Stimulated activated CD4-positive, alpha-beta T cell treated with anti-CD3 and anti-CD28 coated beads, TNF-alpha, amount 100 ng/mL, for 48 hours (primary cell): ENCODE measurements at places on chromosomes 13 and 19.

GRCh38 chr19:48094129-48094854 lies 16.3 kb downstream of the PLA2G4C start:
- DNase-seq = no peak

- DNase-seq = no peak
Observed at GRCh38 chr13:57632276-57633140, 964 bp downstream of the PCDH17 start.

- no peak for DNase-seq
Observed at GRCh38 chr19:46081928-46082727, 41.3 kb upstream of the IGFL4 start.

DNA sequence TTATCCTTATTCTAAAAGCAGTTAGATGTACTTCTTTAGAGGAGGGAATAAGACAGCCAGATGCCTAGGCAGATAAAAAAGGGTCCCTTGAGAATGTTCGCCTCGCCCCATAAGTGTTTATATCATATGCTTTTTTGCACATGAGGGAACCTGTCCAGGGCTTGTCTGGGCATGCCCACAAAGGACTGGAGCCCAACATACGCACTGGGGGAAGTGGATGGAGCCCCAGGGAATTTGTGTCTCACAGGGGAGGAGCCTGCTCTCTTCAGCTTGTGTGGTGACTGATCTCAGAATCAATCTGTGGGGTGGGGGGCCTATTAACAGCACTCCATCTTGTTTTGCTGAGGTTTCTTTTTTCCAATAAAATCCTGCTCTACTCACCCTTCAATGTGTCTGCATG lies 22.6 kb downstream of the MED4 start:
- no peak for DNase-seq

GRCh38 chr13:97506511-97506910 lies 72.5 kb downstream of the RAP2A start:
- DNase-seq = no peak

GRCh38 chr19:30235946-30236345 lies 136.2 kb upstream of the ZNF536 start:
- no peak for DNase-seq

DNA sequence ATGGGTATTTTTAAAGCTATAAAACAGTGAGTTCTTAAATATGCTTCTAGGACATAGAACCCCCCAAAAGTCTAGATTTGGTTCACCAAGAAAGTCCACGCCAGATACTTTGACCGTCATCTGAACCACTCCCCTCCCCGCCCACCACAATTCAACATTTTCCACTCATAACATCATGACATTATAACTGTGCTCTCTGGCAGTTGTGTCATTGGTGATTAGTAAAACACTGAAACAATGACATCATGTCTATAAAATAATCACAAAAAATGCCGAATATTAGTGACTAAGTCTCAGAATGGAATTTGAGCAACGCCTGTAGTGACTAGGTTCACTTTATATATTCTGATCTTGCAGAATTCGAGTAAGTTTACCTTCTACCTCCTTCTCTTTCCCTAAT lies 732.3 kb downstream of the FGF9 start:
- no peak for DNase-seq

DNA sequence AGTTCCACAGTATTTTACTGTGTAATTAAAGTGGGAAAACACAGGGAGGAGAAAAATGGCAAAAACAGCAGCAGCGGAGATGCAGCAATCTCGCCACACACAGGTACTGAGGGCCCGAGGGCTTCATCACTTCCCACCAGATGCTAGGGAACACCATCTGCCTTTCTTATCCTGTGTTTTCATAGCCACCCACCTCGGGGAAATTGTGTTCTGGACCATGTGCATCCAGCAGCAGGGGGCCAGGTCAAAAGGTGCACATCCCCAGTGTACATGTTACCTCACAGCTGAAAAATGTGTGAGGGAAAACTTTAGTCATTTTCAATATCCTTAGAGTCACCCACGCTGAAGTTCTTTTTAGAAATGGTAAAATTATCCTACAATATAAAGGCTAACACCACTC lies 30.2 kb downstream of the PDCD5 start:
- DNase-seq = no peak

DNA sequence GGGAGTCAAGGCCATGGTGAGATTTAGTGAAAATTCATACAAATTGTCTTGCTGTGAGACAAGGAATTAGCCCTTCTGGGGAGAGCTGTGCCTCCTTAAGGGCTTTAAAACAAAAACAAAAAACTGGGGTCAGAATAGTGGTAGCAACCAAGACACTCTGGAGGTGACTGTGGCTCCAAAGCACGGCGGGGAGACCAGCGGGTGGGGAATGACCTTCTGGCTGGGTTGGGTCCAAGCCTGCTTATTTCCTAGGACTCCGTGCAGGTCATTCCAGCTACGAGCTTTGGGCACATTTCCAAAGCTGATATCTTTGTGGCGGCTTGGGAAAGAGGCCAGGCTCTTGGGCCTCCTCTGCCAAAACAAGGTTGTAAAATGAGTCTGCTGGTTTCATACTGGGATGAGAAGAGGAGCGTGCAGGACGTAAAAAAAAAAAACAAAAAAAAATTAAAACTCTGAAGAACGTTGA lies 348.3 kb downstream of the UQCRFS1 start:
- DNase-seq = no peak

DNA sequence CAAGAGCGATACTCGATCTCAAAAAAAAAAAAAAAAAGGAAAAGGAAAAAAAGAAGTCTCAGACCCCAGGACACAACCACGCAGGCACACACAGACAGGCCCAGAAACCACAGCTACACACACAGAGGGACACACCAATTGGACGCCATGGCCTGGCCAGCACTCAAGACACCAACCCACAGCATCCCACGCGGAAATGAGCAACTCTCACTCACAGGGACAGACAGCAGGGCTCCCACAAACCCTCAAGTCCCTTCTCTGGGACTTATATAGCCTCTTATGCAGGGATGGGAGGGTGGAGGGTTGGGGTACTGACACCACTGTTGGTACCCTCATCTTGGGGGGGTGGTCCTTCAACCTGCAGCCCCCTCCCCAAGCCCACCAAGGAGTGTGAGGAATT lies 5.9 kb downstream of the NOTCH3 start:
- no peak for DNase-seq

- no peak for DNase-seq
Observed at GRCh38 chr13:103335241-103335640, 269.0 kb upstream of the SLC10A2 start.

GRCh38 chr13:21917086-21918015 lies 246.5 kb downstream of the FGF9 start:
- DNase-seq = no peak

- DNase-seq = no peak
Observed at GRCh38 chr13:26259634-26260033, 5.7 kb downstream of the CDK8 start.

- no peak for DNase-seq
Observed at GRCh38 chr13:66716538-66716937, 513.6 kb downstream of the PCDH9 start.

DNA sequence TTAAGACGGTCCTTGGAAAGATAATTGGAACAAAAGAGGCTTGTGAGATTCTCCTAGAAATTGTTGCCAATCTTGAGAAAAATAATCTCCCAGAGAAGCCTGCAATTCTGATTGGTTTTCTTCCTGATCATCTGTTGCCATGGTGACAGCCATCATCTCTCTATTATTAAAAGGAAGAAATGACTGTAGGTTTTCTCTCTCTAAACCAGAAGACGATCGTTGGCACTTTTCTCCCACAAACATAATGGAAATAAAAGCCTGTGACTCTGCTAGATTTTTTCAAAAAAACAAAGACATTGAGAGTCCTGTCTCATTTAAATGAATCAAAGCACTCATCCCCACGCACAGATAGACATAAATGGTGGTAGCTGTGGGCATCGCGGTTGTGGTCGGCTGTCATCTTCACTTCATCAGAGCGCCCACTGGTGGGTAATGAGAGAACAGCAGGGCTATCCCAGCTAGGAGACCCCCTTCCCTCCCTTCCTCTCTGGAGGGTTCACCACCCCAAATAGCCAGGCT lies 21.7 kb upstream of the CALM3 start:
- DNase-seq = no peak

DNA sequence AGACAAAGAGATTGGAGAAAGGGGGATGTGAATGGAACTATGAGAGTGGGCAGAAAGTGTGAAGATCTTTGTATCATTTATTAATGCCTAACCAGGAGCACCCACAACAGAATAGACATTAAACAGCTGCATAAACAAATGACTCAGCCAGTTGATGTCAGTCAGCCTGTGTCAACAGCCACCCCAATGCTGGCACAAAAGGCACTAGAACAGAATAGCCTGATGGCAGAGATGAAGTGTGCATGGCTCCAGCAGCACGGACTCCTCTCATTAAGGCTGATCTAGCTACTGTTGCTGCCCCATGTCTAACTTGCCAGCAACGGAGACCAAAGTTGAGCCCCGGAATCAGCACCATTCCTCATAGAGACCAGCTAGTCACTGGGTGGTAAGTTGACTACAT lies 7.8 kb downstream of the CPB2 start:
- no peak for DNase-seq

DNA sequence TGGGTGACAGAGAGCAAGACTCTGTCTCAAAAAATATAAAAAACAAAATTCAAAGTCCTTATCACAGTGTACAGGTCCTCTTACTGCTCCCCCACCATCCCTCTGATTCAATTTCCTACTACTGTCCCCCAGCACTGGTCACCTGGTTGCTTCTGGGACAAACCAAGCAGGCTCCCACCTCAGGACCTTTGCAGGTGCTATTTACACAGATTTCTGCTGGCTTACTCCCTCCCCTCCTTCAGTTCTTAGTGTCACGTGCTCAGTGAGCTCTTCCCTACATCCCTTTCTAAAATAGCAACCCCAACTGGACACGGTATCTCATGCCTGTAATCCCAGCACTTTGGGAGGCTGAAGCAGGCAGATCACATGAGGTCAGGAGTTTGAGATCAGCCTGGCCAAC lies 6.0 kb downstream of the IRF2BP1 start:
- no peak for DNase-seq

- DNase-seq = no peak
Observed at GRCh38 chr19:2167896-2168618, 4.3 kb downstream of the DOT1L start.

GRCh38 chr19:55667958-55668357 lies 7.1 kb upstream of the EPN1 start:
- DNase-seq = no peak

- no peak for DNase-seq
Observed at GRCh38 chr19:9808855-9809824, 9.7 kb downstream of the FBXL12 start.

GRCh38 chr19:33396701-33397535 lies 23.4 kb downstream of the CEBPG start:
- no peak for DNase-seq

- DNase-seq = no peak
Observed at GRCh38 chr19:17081672-17082630, 6.4 kb downstream of the MYO9B start.

DNA sequence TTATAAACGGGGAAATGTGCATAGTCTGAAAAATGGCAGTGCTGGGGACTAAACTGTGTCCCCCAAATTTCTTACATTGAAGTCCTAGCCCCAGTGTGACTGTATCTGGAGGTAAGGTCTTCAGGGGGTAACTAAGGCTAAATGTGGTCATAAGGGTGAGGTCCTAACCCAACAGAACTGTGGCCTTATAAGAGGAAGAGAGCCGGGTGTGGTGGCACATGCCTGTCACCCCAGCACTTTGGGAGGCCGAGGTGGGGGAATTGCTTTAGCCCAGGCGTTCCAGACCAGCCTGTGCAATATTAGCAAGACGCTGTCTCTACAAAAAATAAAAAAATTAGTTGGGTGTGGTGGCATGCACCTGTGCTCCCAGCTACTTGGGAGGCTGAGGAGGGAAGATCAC lies 17.8 kb downstream of the PROZ start:
- no peak for DNase-seq

DNA sequence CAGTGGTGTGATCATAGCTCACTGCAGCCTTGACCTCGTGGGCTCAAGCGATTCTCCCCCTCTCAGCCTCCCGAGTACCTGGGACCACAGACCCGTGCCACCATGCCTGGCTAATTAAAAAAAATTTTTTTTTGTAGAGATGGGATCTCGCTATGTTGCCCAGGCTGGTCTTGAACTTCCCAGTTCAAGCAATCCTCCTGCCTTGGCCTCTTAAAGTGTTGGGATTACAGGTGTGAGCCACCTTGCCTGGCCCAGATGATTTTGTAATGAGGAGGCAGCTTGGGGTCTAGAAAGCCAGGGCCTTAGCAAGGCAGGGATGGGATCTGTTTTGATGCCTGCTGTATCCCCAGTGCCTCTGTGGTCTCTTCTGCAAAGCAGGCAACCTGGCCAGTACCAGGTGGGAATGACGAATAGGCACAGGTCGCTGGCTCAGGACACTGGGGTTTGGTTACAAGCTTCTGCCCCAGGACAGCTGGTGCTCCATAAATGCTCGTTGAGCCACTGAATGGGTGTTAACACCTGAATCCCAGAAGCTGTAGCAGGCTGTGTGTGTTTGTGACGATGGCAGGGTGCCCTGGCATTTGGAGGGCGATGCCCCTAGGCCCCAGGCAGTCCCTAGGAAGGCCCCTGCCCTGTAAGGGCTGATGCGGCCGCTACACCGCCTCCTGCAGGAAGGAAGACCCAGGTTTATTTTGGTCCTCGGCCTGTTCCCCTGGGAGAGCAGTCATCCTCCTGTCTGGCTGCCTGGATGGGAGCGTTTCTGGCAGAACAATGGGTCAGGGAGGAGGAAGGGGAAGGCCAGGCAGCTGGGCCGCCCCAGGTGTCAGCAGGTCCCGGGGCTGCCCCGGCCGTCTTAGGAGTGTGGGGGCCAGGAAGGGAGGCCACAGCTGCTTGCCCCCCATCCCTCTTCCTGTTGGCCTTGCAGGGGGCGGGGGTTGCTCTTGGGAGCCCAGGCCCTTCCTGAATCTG lies 8.6 kb downstream of the TNFAIP8L1 start:
- no peak for DNase-seq

DNA sequence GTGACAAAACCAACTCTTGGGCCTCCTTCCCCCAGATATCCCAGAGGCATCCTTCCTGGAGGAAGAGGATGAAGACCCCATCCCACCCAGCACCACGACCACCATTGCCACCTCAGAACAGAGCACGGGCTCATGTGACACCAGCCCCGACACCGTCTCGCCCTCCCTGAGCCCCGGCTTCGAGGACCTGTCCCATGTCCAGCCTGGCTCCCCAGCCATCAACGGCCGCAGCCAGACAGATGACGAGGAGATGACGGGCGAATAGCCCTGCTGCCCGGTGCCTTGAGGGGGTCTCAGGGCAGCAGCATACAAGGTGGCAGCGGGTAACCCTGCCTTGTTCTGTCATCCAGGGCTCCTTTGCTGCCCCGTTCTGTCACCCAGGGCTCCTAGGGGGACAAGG lies 3.3 kb upstream of the UBA52 start:
- DNase-seq = no peak

GRCh38 chr19:15296353-15296752 lies 36.0 kb downstream of the BRD4 start:
- no peak for DNase-seq

GRCh38 chr19:28578786-28579505 lies 634.0 kb downstream of the UQCRFS1 start:
- DNase-seq = no peak

DNA sequence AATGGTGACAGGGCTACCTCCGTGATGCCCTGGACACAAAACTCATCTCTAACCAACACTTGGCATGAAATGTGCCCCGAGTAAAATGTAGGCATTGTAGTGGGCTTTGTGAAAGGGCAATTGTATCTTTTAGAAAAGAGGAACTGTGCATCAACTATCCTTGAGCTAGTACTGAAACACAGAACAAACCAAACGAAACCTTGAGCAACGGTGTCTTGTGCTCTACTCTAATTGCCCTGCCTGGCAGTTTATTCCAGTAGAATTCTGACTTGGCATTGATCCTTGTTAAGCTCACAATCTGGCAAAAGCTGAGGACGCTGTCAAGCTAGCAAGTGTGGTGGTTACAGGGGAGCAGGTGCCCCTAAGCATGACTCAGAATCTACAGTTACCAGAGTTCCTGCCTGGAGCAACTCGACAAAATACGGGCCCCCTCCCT lies 707.1 kb upstream of the SPRY2 start:
- no peak for DNase-seq
